Activated gamma-delta T cell (primary cell): ENCODE measurements at places on chromosomes 13 and 19.
A peak's percentile ranks its signal among the peaks of the same experiment; 100 is the strongest.

- DNase-seq, result no peak
Observed at GRCh38 chr19:53504885-53505284, 33.1 kb upstream of the ZNF331 start.

DNA sequence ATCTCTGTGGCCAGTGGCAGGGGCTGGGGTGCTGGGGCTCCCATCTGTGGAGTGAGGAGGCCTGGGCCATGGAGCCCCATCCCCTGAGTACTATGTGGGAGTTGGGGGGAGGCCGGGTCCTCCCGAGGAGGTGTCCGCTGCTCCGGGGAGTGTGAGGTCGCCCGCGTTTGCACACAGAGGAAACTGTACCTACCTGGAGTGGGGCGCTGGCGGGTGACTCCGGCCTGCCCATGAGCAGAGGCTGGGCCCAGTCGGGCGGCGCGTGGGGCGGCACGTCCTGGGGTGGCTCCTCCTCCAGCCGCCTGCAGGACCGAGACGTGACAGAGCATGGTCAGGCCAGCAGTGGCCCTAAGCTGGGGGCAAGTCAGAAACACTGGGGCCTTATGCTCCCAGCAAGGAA lies 33.8 kb upstream of the MATK start:
- no peak for DNase-seq

DNA sequence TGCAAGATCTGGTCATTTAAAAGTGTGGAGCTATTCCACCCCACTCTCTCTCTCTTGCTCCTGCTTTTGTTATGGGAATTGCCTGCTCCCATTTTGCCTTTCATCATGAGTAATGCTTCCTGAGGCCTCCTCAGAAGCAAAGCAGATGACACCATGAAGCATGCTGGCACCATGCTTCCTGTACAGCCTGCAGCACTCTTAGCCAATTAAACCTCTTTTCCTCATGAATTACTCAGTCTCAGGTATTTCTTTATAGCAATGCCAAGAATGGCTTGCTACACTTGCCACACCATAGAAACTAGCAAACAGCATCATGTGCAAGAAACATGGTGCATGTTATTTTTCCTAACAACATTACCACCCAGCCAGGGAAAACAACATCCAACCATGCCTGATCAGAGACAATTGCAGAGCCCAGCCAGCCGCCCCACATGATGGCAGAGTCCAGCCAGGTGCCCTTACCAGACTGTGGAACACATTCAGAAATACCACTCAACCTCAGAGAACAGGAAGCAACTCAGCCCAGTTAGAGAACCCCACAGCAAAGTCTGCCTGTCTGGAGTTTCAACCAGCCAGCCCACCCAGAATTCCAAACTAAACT lies 36.9 kb downstream of the SYDE1 start:
- DNase-seq, result no peak

- DNase-seq, result no peak
Observed at GRCh38 chr13:80082396-80083080, 258.4 kb downstream of the SPRY2 start.

GRCh38 chr13:75175575-75175974 lies 306.4 kb downstream of the TBC1D4 start:
- DNase-seq, result no peak

DNA sequence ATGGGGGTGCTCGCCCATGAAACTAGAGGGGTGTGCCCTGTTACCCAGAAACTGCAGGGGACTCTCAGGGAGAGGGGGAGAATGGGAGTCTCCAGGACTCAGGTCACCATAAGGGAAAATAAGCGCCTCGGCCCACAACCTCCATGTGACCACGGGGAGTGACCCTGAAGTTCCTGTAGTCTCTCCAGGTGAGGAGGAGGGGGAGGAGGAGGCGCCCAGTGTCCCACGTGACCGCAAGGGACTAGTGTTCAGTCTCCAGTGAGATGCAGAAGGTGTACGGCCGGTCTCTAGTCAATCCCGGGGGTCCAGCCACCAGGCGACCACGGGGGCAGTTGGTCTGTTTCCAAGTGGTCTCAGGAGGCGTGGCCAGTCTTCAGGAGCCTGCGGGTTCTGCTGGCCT lies 16.0 kb downstream of the TM6SF2 start:
- no peak for DNase-seq

DNA sequence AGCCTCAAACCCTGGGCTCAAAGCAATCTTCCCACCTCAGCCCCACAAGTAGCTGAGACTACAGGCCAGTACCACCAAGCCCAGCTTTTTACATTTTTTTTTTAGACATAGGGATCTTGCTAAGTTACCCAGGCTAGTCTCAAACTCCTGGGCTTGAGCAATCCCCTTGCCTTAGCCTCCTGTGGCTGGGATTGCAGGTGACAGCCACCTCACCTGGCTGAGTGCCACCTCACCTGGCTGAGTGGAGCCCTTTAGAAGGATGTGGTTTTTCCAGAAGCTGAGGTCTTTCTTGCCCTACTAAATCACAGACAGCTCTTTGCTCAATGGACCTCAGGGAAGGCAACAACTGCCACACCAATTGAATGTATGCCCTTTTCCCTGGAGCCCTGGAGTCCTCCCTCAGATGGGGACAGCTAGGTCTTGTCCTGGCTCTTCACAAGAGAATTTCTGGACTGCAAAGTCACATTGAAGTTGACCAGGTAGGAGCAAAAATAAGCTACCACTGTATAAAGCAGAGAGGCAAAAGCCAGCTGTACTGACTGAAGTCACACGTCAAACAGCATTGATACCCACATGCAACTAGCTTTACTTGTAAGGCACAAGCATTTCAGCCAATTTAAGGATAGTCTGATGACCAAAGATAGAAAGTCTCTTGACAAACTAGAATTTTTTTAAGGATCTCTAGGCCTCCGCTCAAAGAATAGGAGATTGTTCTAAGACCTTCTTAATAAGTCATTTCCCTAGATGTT lies 14.0 kb downstream of the PDX1 start:
- DNase-seq, result no peak

GRCh38 chr13:112696001-112696868 lies 6.4 kb downstream of the ATP11A start:
- no peak for DNase-seq

- DNase-seq, result peak; percentile 23
Observed at GRCh38 chr19:33241530-33242101, 16.0 kb upstream of the SLC7A10 start.

GRCh38 chr13:59663707-59664106 lies 500.0 kb downstream of the DIAPH3 start:
- no peak for DNase-seq

DNA sequence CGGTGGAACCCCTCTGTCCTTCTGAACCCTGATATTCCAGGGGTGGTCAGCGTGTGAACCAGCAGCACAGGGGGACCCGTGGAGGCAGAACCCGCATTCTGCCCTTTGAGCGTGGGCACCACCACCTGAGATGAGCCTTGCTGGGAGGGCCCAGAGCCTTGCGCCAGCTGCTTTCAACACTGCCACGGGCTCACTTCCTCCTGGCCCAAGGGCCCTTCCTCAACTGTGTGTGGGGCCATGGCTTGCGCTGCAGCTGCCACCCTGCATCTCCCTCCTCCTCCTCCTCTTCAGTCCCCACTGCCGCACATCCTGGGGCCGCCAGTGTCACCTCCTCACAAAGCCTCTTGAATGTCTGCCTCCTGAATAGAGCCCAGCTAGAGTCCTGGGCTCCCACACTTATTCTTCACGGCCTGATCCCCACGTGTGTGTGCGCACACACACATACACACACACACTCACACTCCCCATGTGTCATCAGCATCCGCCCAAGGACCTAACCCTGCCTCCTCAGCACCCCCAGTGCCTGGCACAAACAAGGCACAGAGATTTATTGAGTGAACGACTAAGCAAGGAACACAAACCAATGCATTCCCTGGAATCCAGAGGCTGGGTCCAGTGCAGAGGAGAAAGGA lies 26.9 kb upstream of the TMEM160 start:
- no peak for DNase-seq

DNA sequence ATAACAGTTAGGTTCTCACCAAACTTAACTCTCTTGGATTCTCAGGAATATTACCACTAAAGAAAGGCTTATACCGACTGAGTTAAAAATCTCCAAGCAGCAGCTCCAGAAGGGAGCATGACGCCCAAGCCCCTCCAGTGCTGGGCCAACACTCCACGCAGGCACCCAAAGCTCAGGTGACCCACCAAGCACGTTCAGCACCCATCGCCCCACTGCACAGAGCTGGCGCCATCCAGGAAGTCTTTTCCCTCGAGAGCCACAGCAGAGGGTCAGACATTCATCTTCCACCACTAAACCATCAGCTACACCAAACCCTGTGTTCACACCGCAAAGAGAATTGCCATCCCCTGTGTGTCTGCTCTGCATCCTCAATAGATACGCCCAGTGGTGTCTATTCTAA lies 65.7 kb downstream of the SOX1 start:
- no peak for DNase-seq

- no peak for DNase-seq
Observed at GRCh38 chr13:40153516-40153915, 498.1 kb downstream of the COG6 start.

GRCh38 chr19:33552928-33553279 lies 31.3 kb upstream of the PEPD start:
- no peak for DNase-seq

GRCh38 chr19:8001651-8001994 lies 3.8 kb downstream of the ELAVL1 start:
- DNase-seq, result no peak

DNA sequence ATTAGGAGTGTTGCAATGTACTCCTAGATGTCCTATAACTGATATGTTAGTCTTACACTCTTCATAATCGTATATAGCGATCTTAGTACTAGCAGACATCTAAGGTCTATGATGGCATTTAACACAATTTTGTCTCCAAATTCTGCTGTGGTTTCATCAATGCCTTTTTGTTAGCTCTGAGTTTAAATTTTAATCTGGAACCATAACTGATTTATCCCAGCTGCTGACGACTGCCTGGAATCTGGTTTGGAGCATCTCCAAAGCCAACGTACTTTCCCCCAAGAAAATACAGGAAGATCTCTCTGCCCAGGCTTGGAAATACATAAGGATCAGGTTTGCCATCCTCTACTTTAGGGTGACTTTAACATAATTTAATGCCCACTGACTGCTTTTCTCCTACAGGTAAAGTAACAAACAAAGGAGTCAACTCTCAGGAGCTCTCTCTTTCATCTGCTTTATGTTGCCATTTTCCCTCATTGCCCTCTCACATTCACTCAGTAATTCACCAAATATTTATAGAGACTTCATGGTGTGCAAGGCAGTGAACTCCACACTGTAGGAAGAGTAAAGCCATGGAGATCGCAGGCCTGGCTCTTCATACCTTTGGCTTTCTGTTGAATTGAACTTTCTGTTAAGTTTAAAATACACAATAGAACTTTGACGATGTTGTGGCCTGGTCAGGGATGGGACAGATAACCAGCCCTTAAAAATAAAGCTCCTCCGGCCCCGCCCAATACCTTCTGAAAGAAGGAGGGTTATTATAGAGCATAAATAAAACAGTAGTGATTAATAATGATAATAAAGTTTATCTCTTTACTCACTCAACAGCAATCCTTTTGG lies 23.3 kb upstream of the SPART start:
- DNase-seq, result no peak

- DNase-seq, result no peak
Observed at GRCh38 chr19:2358548-2359173, 1.4 kb upstream of the TMPRSS9 start.

- DNase-seq, result no peak
Observed at GRCh38 chr19:40674291-40674690, 16.2 kb downstream of the NUMBL start.

DNA sequence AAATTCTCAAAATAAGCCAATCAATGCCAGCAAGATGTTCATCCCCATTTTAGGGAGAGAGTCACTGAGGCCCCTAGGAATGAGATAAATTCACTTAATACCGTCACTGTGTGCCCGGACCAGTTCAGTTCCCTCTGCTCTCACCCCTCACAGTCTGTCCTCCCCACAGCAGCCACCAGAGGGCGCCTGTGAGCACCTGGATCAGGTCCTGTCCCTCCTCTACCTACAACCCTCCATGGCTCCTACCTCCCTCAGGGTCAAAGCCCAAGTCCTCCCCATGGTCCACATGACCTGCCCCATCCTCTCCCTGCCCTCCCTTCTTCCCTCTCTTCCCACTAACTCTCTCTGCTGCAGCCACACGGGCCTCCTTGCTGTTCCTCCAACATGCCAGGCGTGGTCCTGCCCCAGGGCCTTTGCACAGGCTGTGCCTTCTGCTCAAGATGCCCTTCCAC lies 42.0 kb upstream of the NFIC start:
- DNase-seq, result peak; percentile 37

DNA sequence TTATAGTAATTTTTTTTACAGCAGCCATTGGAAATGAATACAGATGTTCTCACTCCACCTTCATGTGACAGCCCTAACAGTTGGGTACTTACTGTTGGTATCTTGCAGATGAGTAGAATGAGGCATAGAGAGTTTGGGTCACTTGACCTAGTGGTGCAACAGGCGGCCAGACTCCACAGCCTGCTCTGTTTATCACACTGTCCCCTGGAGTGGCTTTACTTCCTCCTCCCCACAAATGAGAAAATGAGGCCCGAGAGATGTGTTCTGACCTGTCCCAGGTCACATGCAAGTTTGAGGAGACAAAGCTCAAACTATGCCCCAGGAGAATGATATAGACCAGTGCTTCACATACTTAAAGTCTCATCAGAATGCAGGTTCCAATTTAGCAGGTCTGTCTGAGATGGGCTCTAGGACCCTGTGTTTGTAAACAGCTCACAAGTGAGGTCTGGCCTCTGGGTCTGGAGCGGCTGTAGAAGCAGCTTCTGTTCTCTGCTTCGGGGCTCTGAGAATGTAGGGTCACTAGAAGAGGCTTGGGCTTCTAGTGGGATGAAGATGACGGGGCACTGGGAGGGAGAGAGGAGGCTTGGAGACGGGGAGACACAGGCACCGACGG lies 37.4 kb upstream of the RCBTB2 start:
- no peak for DNase-seq

DNA sequence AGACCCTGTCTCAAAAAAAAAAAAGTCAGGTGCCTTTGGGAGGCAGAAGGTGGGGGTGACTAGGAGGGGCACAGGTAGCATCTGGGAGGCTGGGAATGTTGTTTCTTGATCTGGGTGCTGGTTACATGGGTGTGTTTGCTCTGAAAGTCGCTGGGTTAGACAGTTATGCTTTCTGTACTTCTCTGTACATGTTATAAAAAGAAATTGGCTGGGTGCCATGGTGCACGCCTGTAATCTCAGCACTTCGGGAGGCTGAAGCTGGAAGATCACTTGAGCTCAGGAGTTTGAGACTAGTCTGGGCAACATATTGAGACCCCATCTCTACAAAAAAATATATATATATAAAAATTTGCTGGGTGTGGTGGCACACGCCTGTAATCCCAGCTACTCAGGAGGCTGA lies 15.1 kb downstream of the NOSIP start:
- DNase-seq, result no peak

DNA sequence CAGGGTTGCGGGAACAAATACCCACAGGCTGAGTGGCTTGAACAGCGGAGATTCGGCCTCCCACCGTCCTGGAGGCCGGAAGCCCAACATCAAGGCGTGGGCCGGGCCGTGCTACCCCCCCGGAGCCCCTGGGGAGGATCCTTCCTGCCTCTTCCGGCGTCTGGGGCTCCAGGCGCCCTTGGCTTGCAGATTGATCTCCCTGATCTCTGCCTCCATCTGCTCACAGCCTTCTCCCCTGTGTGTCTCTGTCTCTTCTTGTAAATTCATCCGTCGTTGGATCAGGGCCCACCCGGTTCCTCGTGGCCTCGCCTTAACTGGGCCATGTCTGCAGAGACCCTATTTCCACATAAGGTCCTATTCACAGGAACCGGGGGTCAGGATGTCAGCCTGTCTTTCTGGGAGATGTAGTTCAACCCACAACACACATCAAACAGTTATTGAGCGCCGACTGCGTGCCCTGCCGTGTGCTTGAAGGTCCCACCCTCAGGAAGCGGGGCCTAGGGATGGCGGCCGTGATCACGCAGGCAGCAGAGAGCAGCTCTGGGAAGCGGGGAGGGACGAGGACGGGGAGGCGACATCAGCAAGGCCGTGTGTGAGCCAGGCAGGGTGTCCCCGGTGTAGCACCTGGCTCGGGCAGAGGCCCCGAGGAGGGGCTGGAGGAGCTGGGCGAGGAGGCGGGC lies 21.3 kb downstream of the HCN2 start:
- peak; percentile 38 for DNase-seq
